H1 (cell line): ENCODE measurements at places on chromosomes 3 and 15. TPM values are rescaled to one million over a fixed set of nuclear protein-coding genes. Genes with fewer than 3 reads are reported as not detected.
A peak's percentile ranks its signal among the peaks of the same experiment; 100 is the strongest.

The TGM5 gene
- not detected in 2 replicates for polyA plus RNA-seq

The CCDC191 gene
- 0.42 and 0.65 TPM in 2 replicates for polyA plus RNA-seq

The ANKRD63 gene
- 0.16 and 0.18 TPM in 2 replicates for polyA plus RNA-seq

GRCh38 chr3:42728668-42729364 is 26.2 kb upstream of the HHATL start:
- peak; percentile 30 for DNase-seq

GRCh38 chr15:81754078-81754477 is 291.7 kb downstream of the MEX3B start:
- no peak for DNase-seq

- DNase-seq: no peak
Observed at GRCh38 chr3:124373524-124373923, 356.7 kb upstream of the UMPS start.
